ENCODE measurements at places on chromosomes 6 and 20.

DNA sequence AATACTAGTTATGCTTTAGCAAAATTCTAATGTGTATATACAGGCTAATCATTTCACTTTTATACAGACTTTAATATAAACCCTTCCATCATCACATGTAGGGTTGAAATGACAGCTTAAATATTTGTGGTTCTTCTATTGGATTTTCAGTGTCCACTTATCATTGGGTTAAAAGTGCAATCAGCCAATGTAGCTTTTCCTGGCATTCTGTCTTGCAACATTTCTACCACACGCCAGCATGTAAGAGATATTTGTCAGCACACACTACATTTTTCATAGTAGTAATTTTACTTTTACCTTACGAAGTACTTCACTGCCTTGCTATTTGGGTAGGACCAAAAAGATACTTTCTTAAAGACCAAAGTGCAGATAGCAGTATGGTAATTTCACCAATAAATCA is 252.0 kb downstream of the TBX18 start:
- no peak for DNase-seq

DNA sequence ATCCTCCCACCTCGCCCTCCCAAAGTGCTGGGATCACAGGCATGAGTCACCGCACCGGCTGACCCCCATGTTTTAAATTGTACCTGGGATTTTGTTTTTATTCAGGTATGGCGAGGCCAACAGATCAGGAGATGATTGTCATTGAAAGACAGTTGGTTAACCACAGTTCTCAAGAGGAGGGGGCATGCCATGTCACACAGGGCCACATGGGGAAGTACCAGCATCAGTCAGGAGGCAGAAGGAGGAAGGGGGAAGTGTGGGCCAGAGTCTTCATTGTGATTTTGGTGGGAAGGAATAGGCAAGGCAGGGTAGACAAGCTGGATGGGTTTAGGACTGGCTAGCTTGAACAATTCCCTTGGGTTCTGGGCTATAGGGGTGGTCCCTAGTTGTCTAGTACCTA is 9.9 kb upstream of the MMP9 start:
- no peak for DNase-seq

DNA sequence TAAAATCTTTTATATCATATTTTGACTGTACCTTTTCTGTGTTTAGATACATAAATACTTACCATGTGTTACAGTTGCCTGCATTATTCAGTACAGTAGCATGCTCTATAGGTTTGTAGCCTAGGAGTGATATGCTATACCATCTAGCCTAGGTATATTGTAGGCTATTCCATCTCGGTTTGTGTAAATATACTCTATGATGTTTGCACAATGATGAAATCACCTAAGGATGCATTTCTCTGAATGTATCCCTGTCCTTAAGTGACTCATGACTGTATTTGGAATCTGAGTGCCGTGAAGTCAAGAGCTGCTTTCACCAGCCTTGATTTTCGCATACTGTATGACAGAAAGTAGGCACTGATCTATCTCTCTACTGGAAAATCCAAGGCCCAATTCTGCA is 129.9 kb downstream of the UTRN start:
- DNase-seq = no peak

- no peak for DNase-seq
Measured at GRCh38 chr20:17504066-17504897, 26.9 kb downstream of the BFSP1 start.

DNA sequence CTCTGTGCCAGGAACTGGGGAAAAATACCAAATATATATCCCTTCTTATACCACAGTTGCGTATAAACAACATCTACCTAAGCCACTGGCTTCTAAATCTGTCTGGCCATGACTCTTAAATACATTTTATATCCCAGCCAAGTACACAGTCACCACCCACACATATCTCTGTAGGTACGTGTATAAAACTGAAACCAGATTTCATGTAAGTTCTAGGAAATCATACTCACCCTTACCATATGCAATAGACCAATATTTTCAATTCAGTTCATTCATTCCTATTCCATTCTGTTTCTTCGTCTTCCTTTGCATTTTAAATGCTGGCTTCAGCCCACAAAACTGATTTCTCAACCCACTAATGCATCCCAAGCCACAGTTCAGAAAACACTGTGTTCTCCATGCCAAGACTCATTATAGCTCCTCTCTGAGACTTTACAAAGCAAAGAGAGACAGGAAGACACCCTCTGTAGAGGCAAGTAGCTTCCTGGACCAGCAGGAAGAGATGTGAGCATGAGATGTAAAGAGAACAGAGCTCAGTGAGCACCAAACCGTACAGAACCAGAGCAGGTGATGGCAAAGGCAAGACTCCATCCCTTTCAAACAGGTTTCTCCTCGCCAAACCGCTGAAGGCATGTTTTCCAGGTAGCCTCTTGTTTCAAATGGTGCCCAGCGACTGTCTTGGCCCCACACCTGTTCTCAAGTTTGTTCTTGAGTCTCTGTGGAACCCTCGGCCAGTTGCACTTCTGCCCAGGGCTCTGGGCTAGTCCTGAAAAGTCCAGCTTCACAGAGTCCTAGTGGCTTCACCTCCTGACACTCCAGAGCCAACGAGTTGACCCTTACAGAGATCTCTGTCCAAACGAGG is 18.7 kb downstream of the FAM50B start:
- DNase-seq = peak; percentile 44
